Glutamatergic neuron (in vitro differentiated cells): ENCODE measurements at places on chromosomes 3 and 15. TPM values are rescaled to one million over a fixed set of nuclear protein-coding genes. Genes with fewer than 3 reads are reported as not detected.

- DNase-seq = no peak
- peaks cover 5% of the 10 kb centered on the region for H3K4me1 ChIP-seq
- peaks cover 7% of the 10 kb centered on the region for H3K27me3 ChIP-seq
- H3K27ac ChIP-seq = no peak overlapping the region
- no peaks in the 10 kb centered on the region for H3K36me3 ChIP-seq
- no peak overlapping the region for H3K4me3 ChIP-seq
Measured at GRCh38 chr15:101320501-101321052, 25.5 kb upstream of the SNRPA1 start.

- H3K36me3 ChIP-seq = no peaks in the 10 kb centered on the region
- H3K27me3 ChIP-seq = peaks cover 1% of the 10 kb centered on the region
Measured at GRCh38 chr3:4852780-4853748, 126.2 kb upstream of the BHLHE40 start.

GRCh38 chr15:39896846-39897245, 23.2 kb downstream of the GPR176 start:
- H3K4me1 ChIP-seq = peaks cover 6% of the 10 kb centered on the region
- no peaks in the 10 kb centered on the region for H3K27me3 ChIP-seq
- no peak for DNase-seq
- H3K4me3 ChIP-seq = no peak overlapping the region
- no peak overlapping the region for H3K27ac ChIP-seq
- H3K36me3 ChIP-seq = peaks cover 5% of the 10 kb centered on the region

- no peak for DNase-seq
- H3K4me3 ChIP-seq = no peak overlapping the region
- no peaks in the 10 kb centered on the region for H3K4me1 ChIP-seq
- H3K27me3 ChIP-seq = no peaks in the 10 kb centered on the region
- H3K36me3 ChIP-seq = no peaks in the 10 kb centered on the region
Measured at GRCh38 chr15:95919460-95919859, 411.0 kb upstream of the NR2F2 start.

DNA sequence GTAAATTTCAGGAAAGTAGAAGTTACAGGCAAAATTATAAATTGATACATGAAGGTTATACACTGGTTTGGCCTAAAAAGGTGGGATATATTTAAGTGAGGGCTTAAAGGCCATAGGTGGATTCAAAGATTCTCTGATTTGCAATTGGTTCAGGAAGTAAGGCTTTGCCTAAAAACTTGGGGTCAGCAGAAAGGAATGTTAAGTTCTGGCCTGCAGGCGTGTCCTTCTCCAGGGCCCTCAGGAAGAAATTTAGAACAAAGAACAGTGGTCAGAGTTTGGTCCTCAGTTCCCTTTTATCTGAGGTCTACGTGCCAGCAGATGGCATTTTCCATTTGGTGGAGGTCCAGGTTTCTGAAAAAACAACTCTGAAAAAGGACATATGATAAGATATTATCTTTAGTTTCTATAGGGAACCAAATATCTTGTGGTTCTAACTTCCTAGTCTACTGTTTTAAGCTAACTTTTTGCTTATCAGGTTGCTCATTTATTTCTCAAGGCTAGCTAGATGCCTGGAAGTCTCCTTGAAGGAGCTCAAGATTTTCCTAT, 40.5 kb downstream of the SCN11A start:
- no peaks in the 10 kb centered on the region for H3K36me3 ChIP-seq
- DNase-seq = no peak
- no peaks in the 10 kb centered on the region for H3K27me3 ChIP-seq
- H3K27ac ChIP-seq = no peak overlapping the region
- no peaks in the 10 kb centered on the region for H3K4me1 ChIP-seq

DNA sequence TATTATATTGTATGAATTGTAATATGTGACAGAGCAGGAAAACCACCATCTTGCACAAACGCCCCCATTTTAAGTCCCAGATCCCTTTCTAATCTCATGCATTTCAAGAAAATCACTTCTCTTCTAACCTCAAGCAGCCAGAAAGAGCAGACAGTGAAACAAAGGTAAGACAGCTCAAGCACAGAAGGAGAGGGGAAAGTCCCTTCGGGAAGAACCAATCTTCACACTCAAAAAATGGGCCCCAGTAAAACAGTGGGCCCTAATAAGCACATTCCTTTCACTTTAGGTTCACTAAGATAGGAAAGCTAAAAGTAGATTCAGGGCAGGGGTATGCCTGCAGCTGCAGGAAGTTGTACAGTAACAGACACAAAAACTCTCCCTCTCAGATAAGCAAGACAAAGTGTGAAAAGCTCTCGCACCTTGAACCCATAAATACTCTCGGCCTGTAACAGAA, 1268.7 kb downstream of the SI start:
- H3K27me3 ChIP-seq = no peaks in the 10 kb centered on the region
- H3K4me3 ChIP-seq = no peak overlapping the region
- H3K27ac ChIP-seq = no peak overlapping the region
- no peaks in the 10 kb centered on the region for H3K36me3 ChIP-seq
- no peak for DNase-seq

- peaks cover 4% of the 10 kb centered on the region for H3K4me1 ChIP-seq
- no peaks in the 10 kb centered on the region for H3K36me3 ChIP-seq
- no peaks in the 10 kb centered on the region for H3K27me3 ChIP-seq
- no peak overlapping the region for H3K27ac ChIP-seq
- no peak for DNase-seq
Measured at GRCh38 chr3:129289201-129289921, 10.7 kb downstream of the HMCES start.

GRCh38 chr3:73098873-73099272, 37.4 kb downstream of the EBLN2 start:
- peaks cover 4% of the 10 kb centered on the region for H3K36me3 ChIP-seq
- no peak for DNase-seq
- H3K4me1 ChIP-seq = no peaks in the 10 kb centered on the region

- no peak overlapping the region for H3K4me3 ChIP-seq
- no peak for DNase-seq
- no peak overlapping the region for H3K27ac ChIP-seq
- H3K36me3 ChIP-seq = no peaks in the 10 kb centered on the region
- peaks cover 37% of the 10 kb centered on the region for H3K4me1 ChIP-seq
Measured at GRCh38 chr15:94081829-94082228, 149.5 kb upstream of the MCTP2 start.

GRCh38 chr3:119184796-119185570, 11.6 kb downstream of the UPK1B start:
- no peaks in the 10 kb centered on the region for H3K4me1 ChIP-seq
- no peaks in the 10 kb centered on the region for H3K36me3 ChIP-seq
- no peak overlapping the region for H3K4me3 ChIP-seq
- no peak overlapping the region for H3K27ac ChIP-seq
- DNase-seq = no peak

DNA sequence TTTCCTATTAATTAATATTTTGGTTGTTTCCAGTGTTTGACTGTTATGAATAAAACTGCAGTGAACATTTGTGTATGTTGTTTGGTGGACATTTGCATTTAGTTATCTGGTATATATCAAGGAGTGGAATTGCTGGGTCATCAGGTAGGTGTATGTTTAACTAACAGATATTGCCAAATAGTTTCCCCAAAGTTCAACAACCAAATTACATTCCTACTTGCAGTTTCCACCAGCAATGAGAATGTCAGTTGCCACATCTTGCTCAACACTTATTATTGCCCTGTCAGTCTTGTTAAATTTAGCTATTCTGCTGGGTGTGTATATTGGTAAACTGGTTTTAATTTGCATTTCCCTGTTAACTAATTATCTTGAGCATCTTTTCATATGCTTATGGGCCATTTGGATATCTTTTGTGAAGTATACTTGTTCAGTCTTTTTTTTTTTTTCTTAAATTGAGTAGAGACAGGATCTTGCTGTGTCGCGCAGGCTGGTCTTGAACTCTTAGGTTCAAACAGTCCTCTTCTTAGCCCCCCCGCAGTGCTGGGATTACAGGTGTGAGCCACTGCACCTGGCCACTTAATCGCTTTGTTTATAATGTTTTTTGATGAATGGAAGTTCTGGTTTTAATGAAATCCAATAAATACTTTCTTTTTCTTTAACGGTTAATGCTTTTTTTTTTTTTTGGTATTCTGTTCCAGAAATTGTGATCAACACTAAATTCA, 7.9 kb downstream of the FEM1B start:
- H3K4me1 ChIP-seq = peaks cover 13% of the 10 kb centered on the region
- no peak overlapping the region for H3K4me3 ChIP-seq
- peaks cover 3% of the 10 kb centered on the region for H3K27me3 ChIP-seq

GRCh38 chr15:89030311-89030710, 57.9 kb upstream of the ABHD2 start:
- no peaks in the 10 kb centered on the region for H3K36me3 ChIP-seq
- H3K4me3 ChIP-seq = no peak overlapping the region
- DNase-seq = no peak

- no peak overlapping the region for H3K27ac ChIP-seq
- no peaks in the 10 kb centered on the region for H3K4me1 ChIP-seq
- no peaks in the 10 kb centered on the region for H3K36me3 ChIP-seq
- DNase-seq = no peak
- no peak overlapping the region for H3K4me3 ChIP-seq
- H3K27me3 ChIP-seq = peaks cover 2% of the 10 kb centered on the region
Measured at GRCh38 chr3:57999417-58000115, 8.7 kb upstream of the FLNB start.

TRMT10C gene
- total RNA-seq = 23.5 TPM

BTLA gene
- not detected for total RNA-seq

CSTA gene
- not detected for total RNA-seq
